ENCODE measurements at places on chromosomes 11 and 22.

- DNase-seq: no peak
Measured at GRCh38 chr11:38323961-38324761, 1726.1 kb upstream of the RAG2 start.

DNA sequence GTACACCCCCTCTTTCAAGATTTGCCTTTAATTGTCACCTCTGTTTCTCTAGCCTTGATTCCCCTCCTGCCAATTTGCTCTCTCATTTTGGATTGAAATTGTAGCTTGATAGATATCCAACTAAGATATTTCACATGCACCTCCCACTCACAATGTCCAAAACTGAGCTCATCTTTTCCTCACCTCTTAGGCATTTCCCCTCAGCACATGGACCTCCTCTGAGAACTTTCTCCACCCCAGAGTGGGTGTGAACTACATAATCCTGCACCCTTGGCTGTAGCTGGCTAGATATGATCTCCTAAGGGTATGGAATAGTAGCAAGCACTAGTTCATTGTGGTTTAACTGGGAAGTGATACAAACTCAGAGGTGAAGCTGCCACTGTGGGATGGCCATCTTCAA, 91.5 kb upstream of the SESN3 start:
- no peak for DNase-seq

- DNase-seq: no peak
Measured at GRCh38 chr11:119478711-119479285, 55.8 kb upstream of the THY1 start.

GRCh38 chr11:15780837-15781236, 575.5 kb downstream of the SOX6 start:
- DNase-seq: no peak

DNA sequence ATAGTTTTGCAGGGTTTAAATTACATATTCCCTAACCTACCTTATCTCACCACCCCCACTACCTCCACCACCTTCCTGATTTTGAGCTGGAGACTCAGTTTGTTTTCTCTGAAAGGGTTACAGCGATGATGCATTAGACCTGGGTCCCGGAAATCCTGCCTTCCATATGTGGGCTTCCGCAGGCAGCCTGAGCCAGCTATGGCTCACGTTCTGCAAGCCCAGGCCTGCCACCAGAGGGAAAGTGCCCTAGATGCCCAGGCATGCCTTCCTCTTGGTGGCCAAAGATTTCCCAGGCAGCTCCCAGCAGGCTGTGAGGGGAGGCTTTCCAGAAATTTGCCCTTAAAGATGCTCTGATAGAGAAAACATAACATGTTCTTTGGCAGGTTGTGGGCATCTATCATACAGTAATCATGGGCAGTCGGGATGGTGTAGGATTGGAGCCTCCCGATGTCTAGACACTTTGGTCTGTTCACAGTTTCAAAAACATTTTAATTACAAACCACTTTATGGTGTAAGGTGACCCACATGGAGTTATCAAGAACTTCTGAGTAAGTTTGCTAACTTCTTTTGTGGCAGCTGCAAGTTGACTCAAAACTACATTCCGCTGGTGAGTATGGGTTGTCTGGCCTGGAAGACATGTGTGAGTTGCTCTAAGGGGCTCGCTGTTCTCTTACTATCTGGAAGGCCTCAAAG, 79.3 kb downstream of the MICAL2 start:
- no peak for DNase-seq

DNA sequence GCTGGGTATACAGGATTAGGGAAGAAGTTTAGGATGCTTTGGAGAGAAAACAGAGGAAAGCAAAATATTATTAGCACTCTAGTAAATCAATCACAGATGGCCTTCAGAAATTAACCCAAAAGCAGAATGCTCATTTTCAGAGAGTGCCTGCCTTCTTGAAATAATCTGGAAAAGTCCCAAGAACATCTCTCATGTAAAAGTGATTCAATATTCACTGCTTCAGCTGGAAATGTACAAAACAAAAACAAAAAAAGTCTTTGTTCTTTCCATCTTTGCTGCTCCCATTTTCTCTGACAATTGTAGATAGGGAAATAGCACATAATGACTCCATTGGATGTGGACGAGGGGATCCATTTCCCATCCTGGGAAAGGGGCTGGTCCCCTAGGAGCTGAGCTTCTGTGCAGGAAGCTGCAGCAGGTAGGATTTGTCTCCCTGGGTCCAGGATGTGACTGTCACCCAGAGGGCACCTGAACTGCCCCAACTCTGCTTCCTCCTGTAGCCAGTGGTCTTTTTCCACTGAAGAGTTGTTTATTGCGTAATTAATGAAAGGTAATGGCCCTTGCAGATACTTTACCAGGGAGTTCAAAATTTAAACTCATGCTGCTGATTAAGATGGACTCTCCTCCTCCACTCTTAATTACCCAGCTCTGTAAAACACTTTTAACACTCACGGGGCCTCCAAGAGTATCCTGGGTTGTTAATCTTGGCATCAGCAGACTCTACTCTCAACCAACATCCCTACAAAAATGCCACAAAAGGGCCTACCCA, 57.9 kb downstream of the SC5D start:
- no peak for DNase-seq
